ENCODE measurements at places on chromosomes 4 and X.

DNA sequence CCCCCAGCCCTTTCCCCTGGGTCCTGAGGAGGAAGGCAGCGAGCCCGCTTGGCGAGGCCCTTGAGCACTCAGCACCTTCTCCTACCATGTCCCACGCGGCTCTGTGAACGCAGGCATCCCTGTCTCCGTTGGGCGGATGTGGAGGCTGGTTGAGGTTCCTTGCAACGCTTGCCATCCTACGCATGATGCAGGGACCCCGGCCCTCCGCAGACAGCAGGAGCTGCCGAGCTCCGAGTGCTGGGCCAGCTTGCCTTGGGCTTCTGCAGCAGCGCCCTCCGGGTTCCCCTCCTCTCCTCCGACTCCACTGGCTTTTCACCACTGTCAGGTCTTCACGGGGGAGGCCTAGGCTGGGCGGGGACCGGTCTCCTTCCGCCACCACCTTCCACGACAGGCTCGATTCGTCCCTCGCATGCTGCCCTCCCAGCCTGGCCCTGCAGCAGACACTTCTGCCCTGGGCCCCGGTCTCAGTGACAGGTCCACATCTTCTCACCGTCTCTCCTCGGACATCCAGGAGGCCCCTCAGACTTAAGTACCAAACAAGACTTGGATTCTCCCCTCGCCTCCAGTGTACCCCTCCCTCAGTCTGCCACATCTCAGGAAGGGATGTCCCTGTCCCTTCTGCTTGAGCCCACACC, 67.6 kb upstream of the HGFAC start:
- no peak for DNase-seq

- DNase-seq: no peak
These were observed 42.7 kb upstream of the ZCCHC12 start for GRCh38 chrX:118780911-118781310.

DNA sequence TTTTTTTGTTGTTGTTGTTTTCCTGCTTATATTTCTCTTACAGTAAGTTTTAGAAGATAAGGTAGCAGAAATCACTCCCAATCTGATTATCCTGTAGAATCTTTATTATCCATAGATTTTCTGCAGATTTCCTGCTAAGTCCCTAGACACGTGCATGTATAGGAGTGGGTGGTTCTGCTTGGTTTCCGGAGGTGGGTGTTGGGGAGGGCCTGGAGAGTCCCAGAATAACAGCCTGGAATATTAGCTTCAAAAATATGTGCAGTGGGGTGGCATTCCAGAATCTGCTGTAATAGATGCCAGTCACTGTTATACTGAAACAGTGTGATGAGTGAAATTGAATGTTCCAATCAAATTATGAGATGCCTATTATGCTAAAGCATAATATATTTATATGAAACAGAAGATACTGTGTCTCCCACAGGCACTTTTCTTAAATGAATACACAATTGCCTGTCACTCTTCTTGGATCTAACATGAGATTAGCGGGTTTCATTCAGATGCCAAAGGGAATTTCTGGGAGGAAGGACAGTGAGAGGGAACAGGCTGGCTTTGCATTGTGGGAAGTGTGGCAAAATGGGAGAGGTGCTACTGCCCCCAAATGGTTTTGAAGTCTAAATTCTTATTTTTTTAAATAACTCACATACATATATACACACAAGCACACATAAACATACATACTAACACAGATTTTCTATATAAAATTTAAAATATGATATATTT, 37.6 kb downstream of the C4orf50 start:
- no peak for DNase-seq

GRCh38 chrX:56787734-56788152, 58.7 kb downstream of the NBDY start:
- DNase-seq: no peak

DNA sequence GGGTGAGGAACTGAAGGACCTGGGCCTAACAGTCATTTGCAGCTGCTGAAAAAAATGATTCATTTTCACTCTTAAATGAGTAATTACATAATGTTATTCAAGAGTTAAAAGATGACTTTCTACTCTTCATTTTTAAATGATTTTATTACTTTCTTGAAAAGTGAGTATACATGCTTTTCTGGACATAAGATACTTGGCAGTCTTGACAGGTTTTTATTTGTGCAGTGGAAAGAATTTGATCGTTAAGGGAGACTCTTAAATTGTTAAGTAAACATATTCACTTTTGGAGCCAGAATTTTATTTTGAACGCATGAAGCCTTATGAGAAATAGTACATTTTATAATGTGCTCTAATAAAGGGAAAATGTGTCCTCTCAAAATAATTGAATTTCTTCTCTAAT, 245.7 kb downstream of the TENM3 start:
- no peak for DNase-seq

DNA sequence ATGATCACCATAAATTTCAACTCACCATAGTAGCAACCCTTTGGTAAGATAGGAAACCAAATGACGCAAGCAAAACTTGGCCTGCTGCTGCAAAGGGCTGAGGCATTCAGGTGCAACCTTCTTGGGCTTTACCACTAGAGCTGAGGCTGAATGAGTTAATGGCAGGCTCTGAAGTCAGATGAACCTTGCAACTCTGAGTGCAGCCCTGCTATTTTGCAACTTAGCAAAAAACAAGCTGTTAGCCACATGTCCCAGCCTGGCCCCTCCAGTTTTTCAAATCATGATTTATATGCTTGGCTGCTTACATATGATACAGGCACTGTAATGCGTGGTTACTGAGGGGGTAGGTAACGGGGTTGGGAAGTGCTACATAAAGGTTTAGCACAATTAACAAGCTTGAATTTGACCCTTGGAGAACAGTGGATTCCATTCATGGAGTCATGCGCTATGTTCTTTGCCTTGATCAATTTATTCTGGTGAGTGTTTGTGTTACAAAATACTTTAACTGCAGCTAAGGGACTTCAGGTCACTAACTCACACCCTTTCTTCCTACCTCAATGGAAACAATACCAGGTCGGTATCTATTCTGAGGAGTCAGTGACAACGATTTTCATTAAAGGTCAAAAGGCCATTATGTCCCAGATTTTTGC, 80.5 kb upstream of the PPARGC1A start:
- no peak for DNase-seq

- DNase-seq: no peak
These were observed 23.8 kb downstream of the F9 start for GRCh38 chrX:139554376-139554775.

GRCh38 chrX:18351784-18352183, 2.7 kb downstream of the SCML2 start:
- no peak for DNase-seq

- no peak for DNase-seq
These were observed 56.3 kb downstream of the CYTL1 start for GRCh38 chr4:4962928-4963327.

GRCh38 chrX:114038358-114038757, 545.5 kb upstream of the HTR2C start:
- no peak for DNase-seq

DNA sequence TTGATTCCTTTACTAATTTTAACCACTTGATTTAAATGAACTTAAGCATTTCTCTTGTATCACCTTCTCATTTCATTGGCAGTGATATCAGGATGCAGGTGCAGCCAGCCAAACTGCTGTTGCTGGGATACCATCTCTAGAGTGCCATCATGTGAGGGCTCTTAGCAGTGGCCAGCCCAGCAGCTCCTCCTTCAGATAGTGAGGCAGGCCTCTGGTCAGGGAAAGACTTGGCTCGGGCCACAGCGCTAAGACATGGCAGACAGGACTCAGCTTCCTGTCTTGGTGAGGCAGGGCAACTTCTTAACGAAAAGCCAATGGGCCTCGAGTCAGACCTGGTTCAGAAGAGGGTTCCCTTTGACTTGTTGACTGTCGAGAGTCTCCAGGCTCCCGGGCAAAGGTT, 50.0 kb downstream of the NOP14 start:
- DNase-seq: no peak

DNA sequence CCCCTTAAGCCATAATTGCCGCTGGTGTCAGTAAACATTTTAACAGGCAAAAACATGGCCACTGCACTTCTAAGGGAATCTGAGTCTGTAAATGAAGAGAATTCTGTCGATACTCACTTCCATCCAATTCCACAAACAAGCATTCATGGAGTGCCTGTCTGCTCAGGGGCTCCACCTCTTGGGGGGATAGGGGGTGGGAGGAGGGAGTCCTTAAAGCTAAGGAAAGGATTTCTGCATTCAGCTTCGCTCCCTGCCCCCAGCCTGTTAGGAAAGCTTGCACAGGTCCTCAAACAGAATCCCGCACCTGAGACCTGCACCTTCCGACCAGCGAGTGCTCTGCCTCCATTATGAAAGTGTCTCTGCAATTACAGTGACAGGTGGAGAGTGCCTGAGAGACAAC, 130.2 kb upstream of the KIT start:
- DNase-seq: no peak

GRCh38 chr4:177008071-177008835, 215.5 kb upstream of the VEGFC start:
- no peak for DNase-seq

DNA sequence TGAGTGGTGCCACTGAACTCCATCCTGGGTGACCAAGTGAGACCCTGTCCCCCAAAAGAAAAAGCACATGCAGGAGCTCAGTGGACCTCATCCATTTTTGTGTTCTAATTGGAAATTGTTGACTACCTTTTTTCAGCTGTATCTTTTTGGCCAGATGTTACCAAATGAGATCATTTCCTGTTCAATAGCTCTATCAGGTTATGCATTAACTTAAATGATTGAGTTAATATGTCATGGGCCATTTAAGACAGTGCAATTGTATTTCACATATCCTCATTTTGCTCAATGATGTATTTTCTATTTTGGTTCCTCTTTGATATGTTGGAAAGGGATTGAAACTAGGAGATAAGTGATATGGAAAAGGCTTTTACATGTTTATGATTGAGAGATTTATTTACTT, 26.2 kb upstream of the RHOH start:
- DNase-seq: no peak

GRCh38 chr4:152161676-152162330, 374.1 kb downstream of the FBXW7 start:
- DNase-seq: no peak

GRCh38 chrX:136168929-136169735, 21.8 kb downstream of the FHL1 start:
- no peak for DNase-seq

- no peak for DNase-seq
These were observed 31.5 kb downstream of the PRPS1 start for GRCh38 chrX:107659768-107660167.

GRCh38 chr4:15420642-15421041, 7.2 kb upstream of the C1QTNF7 start:
- no peak for DNase-seq

GRCh38 chr4:121140716-121141460, 23.2 kb downstream of the TNIP3 start:
- DNase-seq: no peak

DNA sequence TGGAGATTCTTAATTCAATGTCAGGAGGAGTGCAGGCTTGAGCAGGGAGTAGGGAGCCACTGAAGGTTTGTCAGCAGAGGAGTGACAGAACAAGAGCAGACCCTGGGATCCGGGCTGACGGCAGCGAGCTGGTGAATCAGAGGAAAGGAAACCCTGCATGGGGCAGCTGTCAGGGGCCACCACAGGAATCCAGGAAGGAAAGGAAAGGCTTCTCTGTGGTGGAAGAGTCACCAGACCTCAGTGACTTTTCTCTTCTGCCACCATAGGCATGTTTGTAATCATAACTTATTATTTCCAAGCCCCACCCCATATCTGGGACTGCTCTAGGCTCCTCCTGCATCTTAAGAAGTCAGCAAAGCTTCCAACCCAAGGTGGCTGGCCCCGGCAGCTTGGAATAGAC, 150.9 kb downstream of the BCOR start:
- DNase-seq: no peak

- no peak for DNase-seq
These were observed 128.6 kb upstream of the FTHL17 start for GRCh38 chrX:31200430-31200829.

DNA sequence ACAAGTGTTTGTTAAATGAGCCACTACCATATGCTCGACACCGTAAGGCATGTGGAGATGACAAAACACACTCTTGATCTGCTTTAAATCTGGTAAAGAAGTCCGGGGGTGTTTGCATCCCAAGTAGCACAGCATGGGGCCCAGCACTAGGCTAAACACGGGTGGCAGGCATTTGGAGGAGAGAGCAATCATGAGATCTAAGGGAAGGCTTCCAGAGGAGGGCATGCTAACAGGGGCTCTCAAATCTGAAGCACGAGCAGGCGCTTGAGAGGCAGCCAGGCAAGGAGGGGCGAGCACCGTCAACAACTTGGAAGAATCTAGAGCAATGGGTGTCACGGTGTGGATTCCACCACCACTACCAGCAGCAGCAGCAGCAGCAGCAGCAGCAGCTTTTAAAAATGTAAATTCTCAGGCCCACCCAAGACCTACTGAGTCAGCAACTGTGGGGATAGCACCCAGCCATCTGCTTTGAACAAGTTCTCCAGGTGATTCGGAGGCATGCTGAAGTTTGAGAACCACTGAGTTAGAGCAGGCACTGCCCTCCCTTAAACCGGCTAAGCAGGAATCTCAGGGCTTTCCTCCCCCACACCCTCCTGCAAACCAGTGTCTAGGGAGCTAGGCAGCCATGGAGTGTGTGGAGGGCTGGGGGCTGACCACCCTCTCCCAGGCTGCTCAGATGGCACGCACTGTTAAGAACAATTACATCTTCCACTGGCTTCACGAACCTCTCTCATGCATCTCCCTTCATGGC, 70.2 kb upstream of the MAP3K15 start:
- DNase-seq: no peak

DNA sequence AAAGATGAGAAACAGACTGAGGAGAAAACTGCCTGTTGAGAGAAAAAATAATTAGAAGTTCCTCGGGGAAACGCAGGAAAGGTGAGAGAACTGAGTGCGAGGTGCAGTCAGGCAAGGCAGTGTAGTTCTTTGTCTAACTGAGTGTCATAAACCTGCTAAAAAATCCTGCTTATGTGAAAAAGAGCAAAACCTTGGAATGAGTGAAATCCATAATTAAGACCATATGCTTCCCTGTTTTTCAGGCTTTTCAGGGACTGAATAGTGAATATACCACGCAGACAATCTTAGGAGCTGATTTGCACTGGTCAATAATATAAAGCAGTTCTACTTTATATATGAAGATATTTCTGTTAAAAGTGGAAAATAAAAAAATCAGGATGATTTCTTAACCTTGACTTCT, 104.9 kb downstream of the RASGEF1B start:
- DNase-seq: no peak

DNA sequence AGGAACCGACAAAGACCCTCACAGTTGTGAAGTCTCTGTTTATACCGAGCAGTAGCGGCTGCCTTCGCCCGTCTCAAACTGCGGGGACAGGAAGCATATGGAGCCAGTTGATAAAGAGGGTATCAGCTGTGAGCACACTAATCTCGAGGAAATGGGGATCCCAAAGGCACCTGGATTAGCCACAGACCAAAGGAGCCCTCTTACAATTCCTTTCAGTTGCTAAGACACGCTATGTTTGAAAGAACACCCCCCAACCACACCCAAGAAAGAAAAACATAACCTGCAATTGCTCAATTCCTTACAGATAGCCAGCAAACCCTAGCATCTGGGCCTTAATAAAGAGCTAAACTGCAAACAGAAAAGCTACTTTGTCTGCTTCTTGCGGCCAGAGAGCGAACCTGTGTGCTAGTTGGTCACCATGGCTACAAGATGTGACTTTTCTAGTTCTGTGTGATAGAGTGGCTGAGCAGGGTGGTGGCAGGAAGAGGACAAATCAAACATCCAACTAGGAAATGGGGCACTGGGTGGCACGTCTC, 23.3 kb upstream of the CHRNA9 start:
- DNase-seq: no peak

Data from stimulated activated CD4-positive, alpha-beta T cell treated with anti-CD3 and anti-CD28 coated beads, TNF-alpha, amount 100 ng/mL, for 1 hour (primary cell).